Myocyte (in vitro differentiated cells): ENCODE measurements at places on chromosomes 7 and 10.

GRCh38 chr10:6207658-6208057, 4.9 kb downstream of the PFKFB3 start:
- DNase-seq = no peak

GRCh38 chr7:134070673-134071072, 56.5 kb upstream of the LRGUK start:
- no peak for DNase-seq

- no peak for DNase-seq
These were observed 1.9 kb downstream of the GSTK1 start for GRCh38 chr7:143265017-143265693.

DNA sequence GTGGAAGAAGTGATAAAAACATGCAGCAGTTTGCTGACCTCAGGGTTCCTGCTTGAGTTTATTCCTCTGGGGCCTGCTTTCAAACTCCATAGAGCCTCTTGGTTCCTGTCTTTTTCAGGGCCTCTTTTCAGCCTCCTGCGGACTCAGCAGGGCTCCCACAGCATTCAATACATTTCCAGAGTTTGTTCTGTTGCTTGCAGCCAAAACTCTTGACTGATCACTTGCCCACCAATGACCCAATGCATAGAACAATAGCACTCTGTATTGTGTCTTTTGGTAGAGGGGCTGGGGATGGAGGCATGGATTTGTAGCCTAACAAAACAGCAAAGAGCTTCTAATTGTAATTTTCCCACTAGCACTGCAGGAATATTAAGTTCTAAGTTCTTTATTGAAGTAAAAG, 50.8 kb upstream of the CREB5 start:
- no peak for DNase-seq

GRCh38 chr7:151687523-151688235, 168.0 kb upstream of the RHEB start:
- peak; percentile 95 for DNase-seq

- peak; percentile 61 for DNase-seq
These were observed 13.4 kb upstream of the RASSF4 start for GRCh38 chr10:44946205-44946604.

- peak; percentile 84 for DNase-seq
These were observed 105.5 kb downstream of the MYOF start for GRCh38 chr10:93376372-93377293.

DNA sequence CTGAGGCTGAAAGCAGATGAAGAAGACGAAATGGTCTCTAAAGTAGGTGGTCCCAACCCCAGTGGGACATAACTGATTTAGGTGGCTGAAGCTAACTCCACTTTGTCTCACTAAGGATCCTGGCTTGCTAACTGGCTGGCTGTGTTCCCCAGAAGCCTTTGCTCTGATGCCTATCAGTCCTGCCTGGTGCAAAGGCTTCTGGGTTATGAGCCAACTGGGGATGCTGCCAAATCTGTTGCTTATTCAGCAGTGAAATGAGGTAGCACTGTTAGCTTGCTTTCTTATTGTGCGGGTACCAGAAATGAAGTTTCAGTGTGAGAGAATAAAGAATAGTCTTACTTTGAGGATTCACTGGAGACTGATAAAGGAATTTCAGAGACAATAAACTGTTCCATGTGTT, 18.1 kb downstream of the PRKG1 start:
- peak; percentile 27 for DNase-seq

GRCh38 chr10:60082744-60083344, 176.5 kb upstream of the CCDC6 start:
- DNase-seq = no peak

DNA sequence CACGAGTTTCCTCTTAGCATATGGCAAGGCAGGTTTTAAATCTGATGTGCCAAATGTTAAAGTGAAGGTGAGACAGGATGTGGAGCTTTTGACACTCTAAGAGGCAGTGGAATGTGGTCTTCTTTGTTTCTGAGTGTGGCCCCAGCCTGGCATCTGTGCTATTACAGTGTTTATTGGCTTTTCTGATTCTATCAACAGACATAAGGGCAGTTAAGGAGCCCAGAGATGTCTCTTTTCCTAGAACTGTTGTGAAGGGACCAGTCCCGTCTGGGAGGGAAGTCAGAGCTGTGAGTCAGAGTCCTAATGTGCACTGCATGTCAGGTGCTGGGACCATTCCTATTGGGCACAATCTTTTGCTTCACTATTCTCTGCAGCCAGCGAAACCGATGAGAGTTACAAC, 32.5 kb downstream of the TRUB1 start:
- peak; percentile 21 for DNase-seq

- DNase-seq = peak; percentile 13
These were observed 391.4 kb downstream of the TNS3 start for GRCh38 chr7:47190462-47190861.

DNA sequence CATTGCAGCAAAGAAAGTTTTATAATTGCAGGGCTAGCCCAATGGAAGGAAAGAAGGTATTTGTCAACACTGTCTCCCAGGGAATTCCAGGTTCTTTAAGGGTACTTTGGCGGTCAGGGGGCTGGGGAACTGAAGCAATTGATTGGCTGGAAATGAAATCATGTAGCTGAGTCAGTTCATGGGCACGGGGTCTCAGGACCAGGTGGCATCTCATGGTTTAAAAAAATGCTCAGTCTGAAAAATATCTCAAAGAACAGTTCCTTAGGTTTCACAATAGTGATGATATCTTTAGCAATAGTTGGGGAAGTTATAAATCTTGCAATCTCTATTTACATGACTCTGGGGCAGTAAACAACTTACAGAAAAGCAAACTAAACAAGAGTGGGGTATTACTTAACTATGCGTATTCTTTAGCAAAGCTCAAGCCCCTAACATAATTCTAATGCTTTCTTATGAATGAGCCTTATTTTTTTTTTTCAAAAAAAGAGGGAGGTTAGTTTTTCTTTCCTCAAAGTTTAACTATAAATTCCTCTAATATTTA, 376.9 kb upstream of the NRG3 start:
- DNase-seq = no peak

DNA sequence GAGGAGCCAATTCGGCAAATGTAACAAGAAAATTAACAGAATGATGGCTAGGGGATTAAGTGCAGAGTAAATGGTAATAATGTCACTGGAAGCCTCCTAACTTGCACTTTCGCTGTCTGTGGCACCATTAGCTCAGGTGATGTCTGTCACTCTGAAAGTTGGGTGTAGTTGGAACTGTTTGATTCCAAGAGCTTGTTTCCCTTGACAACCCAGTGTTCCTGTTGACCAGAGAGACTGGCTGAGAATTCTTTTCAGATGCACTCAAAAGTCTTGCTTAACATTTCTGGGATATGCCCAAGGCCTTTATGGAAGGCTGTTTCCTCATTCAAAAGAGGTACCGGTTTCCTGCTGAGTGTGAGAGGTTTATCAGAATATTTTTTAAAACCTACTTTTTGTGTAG, 49.6 kb downstream of the PLPP4 start:
- no peak for DNase-seq

GRCh38 chr7:84196084-84196503, 1.5 kb upstream of the SEMA3A start:
- DNase-seq = peak; percentile 38

- DNase-seq = peak; percentile 56
These were observed 251.7 kb upstream of the PITRM1 start for GRCh38 chr10:3424111-3424851.

GRCh38 chr7:48837266-48837665, 87.1 kb upstream of the CDC14C start:
- DNase-seq = no peak

GRCh38 chr7:105935250-105935649, 27.8 kb upstream of the CDHR3 start:
- no peak for DNase-seq
